Frontal cortex (tissue), 4 donors: ENCODE measurements at places on chromosomes 12 and 14. TPM values are rescaled to one million over a fixed set of nuclear protein-coding genes. Genes with fewer than 3 reads are reported as not detected.

TBX5 gene
- not detected for total RNA-seq

LALBA gene
- total RNA-seq: not detected

IFNG-AS1 gene
- not detected for total RNA-seq

SRGAP1 gene
- total RNA-seq: 40.8 TPM

SCAF11 gene
- total RNA-seq: 52.6 TPM
